ENCODE measurements at places on chromosomes 7 and 10. TPM values are rescaled to one million over a fixed set of nuclear protein-coding genes. Genes with fewer than 3 reads are reported as not detected.

The PPP1R3A gene
- not detected for total RNA-seq

The PCLO gene
- 2.4 TPM for total RNA-seq

The PIK3CG gene
- 0.05 TPM for total RNA-seq

The CCDC126 gene
- 5.0 TPM for total RNA-seq

The NEURL1 gene
- total RNA-seq, result 1.4 TPM

The GHRHR gene
- total RNA-seq, result not detected

The RRP12 gene
- 67.0 TPM for total RNA-seq

The GIMAP5 gene
- 0.57 TPM for total RNA-seq

The H2BK1 gene
- 0.69 TPM for total RNA-seq

The IFIT2 gene
- total RNA-seq, result 1.0 TPM

The HTR7 gene
- 32.2 TPM for total RNA-seq

The SEMA3D gene
- 1.4 TPM for total RNA-seq

The C10orf53 gene
- not detected for total RNA-seq

GRCh38 chr7:44796504-44797328 is at the start of gene PPIA:
TSS of gene PPIA (plus strand) at chr7:44796681. CDS start at chr7:44796725, 44 bp downstream.
- peak within 1 kb of the TSS; percentile 96 for H3K4me3 ChIP-seq
- no peaks in the 10 kb centered on the region for H3K27me3 ChIP-seq
- peaks cover 18% of the 10 kb centered on the region for H3K36me3 ChIP-seq
- H3K4me1 ChIP-seq, result peaks cover 41% of the 10 kb centered on the region

DNA sequence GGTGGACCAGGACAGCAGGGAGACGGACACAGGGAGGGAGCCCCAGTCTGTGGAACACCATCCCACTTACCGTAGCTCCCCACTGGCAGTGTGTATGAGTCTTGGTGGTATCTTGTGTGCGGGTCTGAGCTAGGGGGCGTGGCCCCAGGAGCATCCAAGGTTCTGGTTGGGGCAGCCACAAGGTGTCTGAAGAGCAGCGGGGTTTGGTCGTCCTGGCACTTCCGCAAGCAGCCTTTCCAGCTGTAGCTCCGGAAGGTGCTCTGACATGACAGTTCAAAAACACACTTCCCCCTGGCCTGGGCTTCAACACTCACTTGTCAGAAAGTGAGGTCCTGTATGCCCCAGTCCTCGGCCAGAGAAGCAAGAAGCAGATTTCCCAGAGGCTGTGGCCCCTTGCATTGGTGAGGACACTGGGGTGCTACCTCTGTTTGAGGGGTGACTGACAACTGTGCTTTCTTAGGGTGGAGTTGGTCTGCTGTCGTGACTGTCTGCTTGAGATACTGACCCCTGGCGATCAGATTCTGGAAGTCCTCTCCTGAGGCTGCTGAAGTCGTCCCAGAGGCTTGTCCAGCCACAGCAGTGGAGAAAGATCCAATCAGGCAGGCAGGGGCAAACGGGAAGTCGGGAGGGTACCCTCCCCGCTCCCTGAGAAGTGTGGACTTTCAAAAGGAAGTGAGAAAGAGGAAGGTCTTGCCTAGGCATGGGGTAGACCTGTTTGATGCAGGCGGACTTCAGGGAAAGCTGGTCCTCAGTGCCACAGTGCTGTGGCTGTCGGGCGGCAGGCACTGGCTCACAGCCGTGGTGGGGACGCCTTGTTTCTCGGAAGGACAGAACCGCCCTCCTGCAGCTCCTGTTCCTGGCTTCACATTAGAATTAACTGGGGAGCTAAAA is 51.4 kb upstream of the PFKFB3 start:
- H3K36me3 ChIP-seq, result peaks cover 2% of the 10 kb centered on the region
- DNase-seq, result no peak
- no peak overlapping the region for H3K27ac ChIP-seq

DNA sequence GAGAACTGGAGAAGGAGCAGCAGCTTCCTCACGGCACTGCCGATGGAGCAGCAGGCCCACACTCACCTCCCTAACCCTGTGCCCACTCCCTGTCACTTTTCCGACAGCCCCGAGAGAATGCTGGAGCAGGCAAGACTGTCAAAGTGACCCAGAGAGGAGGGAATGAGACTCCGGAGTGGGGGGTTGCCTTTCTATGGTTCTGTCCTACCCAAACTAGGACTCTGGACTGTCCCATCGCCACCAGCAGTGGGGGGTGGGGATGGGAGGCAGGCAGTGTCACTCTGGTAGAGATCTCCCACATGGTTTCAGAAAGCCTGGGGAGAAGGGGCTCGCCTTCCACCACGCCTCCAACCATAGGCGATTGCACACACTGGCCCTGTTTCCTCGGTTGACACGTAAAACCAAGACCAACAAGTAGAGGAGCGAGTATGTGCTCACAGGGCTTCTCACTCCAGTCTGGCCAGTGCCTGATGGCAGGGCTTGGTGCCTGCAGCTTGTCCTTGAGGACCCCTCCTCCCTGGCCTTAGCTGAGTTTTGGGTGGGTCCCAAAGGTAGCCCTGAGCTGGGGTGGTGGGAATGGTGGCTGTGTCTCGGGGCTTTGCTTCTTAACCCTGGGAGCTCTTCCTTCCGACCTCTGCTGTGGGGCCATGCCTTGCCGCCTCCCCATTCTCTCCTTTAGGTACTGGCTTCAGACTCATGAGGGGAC is 148.5 kb downstream of the PTPN20 start:
- H3K27ac ChIP-seq, result no peak overlapping the region
- no peaks in the 10 kb centered on the region for H3K4me1 ChIP-seq
- no peak overlapping the region for H3K4me3 ChIP-seq
- no peak for DNase-seq
- peaks cover 34% of the 10 kb centered on the region for H3K27me3 ChIP-seq

GRCh38 chr7:70717553-70718329 is 414.2 kb upstream of the GALNT17 start:
- H3K27ac ChIP-seq, result no peak overlapping the region
- H3K27me3 ChIP-seq, result no peaks in the 10 kb centered on the region
- DNase-seq, result no peak

GRCh38 chr7:150463461-150463860 is 13.0 kb downstream of the GIMAP8 start:
- H3K4me3 ChIP-seq, result no peak overlapping the region
- no peaks in the 10 kb centered on the region for H3K36me3 ChIP-seq
- H3K4me1 ChIP-seq, result no peaks in the 10 kb centered on the region
- no peak for DNase-seq
- no peak overlapping the region for H3K27ac ChIP-seq
- peaks cover 25% of the 10 kb centered on the region for H3K27me3 ChIP-seq

GRCh38 chr7:128893251-128894100 is 17.0 kb downstream of the KCP start:
- DNase-seq, result peak; percentile 48
- peaks cover 70% of the 10 kb centered on the region for H3K4me1 ChIP-seq
- no peaks in the 10 kb centered on the region for H3K27me3 ChIP-seq
- peak overlapping the region; percentile 59 for H3K27ac ChIP-seq
- peak overlapping the region; percentile 47 for H3K4me3 ChIP-seq

- H3K27ac ChIP-seq, result no peak overlapping the region
- no peak for DNase-seq
- H3K4me3 ChIP-seq, result no peak overlapping the region
- H3K4me1 ChIP-seq, result no peaks in the 10 kb centered on the region
These were observed 42.3 kb downstream of the PRKCQ start for GRCh38 chr10:6537770-6538169.

- H3K27me3 ChIP-seq, result no peaks in the 10 kb centered on the region
- H3K27ac ChIP-seq, result no peak overlapping the region
- DNase-seq, result no peak
- H3K4me1 ChIP-seq, result no peaks in the 10 kb centered on the region
These were observed 300.4 kb downstream of the AHR start for GRCh38 chr7:17598846-17599245.

- no peak overlapping the region for H3K4me3 ChIP-seq
- no peak for DNase-seq
These were observed 602.7 kb upstream of the NRP1 start for GRCh38 chr10:33937036-33937730.

- H3K27me3 ChIP-seq, result no peaks in the 10 kb centered on the region
- no peak overlapping the region for H3K27ac ChIP-seq
- no peak overlapping the region for H3K4me3 ChIP-seq
- no peak for DNase-seq
- H3K36me3 ChIP-seq, result no peaks in the 10 kb centered on the region
These were observed 40.0 kb upstream of the INSIG1 start for GRCh38 chr7:155257482-155258225.

GRCh38 chr7:90473814-90474213 is 4.4 kb downstream of the PTTG1IP2 start:
- no peaks in the 10 kb centered on the region for H3K36me3 ChIP-seq
- H3K4me1 ChIP-seq, result no peaks in the 10 kb centered on the region
- H3K27me3 ChIP-seq, result no peaks in the 10 kb centered on the region
- no peak for DNase-seq
- H3K4me3 ChIP-seq, result no peak overlapping the region

- no peak overlapping the region for H3K27ac ChIP-seq
- DNase-seq, result no peak
- H3K4me1 ChIP-seq, result no peaks in the 10 kb centered on the region
- H3K4me3 ChIP-seq, result no peak overlapping the region
These were observed 103.4 kb downstream of the FAM204A start for GRCh38 chr10:118238573-118239235.

DNA sequence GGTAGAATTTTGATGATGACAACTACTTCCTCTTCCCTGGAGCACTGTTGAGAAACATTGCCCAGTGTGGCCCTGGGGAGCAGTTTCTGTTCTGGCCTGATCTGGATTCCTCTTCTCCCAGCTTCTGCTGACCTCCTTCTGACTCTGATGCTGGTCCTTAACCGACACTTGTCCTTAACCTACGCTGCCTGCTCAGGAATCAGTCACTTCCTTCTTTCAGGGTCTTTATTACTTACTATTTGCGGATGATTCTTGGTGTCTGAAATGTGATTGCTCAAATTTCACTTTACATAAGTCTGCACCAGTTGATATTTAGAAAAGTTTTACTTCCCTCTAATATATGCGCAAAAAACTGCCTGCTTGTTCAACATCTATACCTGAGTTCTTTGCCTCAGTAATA is 164.1 kb downstream of the PTEN start:
- H3K36me3 ChIP-seq, result no peaks in the 10 kb centered on the region
- no peak overlapping the region for H3K27ac ChIP-seq
- H3K4me3 ChIP-seq, result no peak overlapping the region

DNA sequence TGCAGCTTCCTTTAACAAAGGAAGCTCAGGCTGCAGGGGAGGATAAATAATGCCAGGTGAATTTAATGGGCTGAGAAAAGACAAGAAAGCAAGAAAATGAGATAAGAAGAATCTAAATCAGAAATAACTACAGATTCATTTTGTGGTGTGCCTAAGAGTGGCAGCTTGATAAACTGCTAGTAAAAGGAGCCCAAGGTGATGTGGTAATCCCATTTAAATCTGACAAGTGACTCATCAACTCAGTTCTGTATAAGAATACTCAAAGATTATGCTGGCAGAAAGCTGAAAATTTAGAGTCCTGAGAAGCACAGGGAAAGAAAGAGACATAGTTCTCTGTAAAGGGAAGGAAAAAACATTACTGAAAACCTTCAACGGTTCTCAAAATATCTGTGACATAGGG is 109.4 kb upstream of the PDE1C start:
- no peak for DNase-seq
- no peak overlapping the region for H3K4me3 ChIP-seq
- no peaks in the 10 kb centered on the region for H3K36me3 ChIP-seq
- H3K27me3 ChIP-seq, result peaks cover 15% of the 10 kb centered on the region
- no peaks in the 10 kb centered on the region for H3K4me1 ChIP-seq

DNA sequence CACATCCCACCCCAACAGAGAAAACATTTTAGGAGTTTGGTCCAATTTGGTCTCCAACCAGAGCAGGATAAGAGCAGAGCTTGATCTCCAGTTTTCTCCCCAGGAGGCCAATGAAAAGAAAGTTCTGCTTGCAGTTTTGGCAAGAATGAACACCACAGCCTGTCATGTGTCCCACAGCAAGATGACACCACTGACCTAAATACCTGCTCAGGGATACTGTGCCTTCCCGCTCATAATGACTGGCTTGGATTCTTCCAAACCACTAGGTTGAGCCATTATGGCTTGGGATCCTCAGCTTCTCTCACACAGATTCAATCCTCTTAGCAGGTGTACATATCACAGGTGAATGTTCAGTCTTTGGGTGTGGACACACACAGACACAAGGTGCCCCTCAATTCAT is 53.3 kb downstream of the C10orf90 start:
- no peaks in the 10 kb centered on the region for H3K4me1 ChIP-seq
- no peak overlapping the region for H3K4me3 ChIP-seq

GRCh38 chr7:51629206-51629605 is 312.6 kb upstream of the COBL start:
- H3K36me3 ChIP-seq, result no peaks in the 10 kb centered on the region
- DNase-seq, result no peak
- H3K4me1 ChIP-seq, result no peaks in the 10 kb centered on the region
- no peak overlapping the region for H3K27ac ChIP-seq

GRCh38 chr10:66843396-66843795 is 82.4 kb upstream of the LRRTM3 start:
- no peak overlapping the region for H3K27ac ChIP-seq
- H3K36me3 ChIP-seq, result no peaks in the 10 kb centered on the region
- DNase-seq, result no peak
- no peaks in the 10 kb centered on the region for H3K27me3 ChIP-seq

DNA sequence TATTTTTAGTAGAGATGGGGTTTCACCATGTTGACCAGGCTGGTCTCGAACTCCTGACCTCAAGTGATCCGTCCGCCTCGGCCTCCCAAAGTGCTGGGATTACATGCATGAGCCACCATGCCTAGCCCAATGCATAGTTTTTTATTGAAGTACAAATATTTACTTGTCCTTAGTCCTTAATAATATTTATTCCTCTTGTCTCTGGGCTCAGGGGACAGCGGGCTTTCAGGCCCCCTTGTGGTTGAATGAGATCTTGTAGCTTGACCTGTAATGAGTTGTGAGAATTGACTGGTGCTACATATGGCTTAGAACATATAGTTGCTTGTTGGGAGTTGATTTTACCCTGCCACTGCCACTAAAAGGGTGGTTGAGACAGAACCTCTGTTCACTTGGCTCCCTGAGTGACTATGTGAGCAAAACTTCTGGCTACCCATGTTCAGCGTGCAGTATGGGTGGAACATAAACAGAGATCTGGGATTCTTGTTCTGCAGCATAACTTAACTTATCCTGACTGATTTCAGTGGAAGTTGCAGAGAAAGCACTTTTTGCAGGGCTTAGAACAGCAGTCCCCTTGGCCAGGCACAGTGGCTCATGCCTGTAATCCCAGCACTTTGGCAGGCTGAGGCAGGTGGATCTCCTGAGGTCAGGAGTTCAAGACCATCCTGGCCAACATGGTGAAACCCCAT is 14.9 kb downstream of the CCL26 start:
- no peaks in the 10 kb centered on the region for H3K27me3 ChIP-seq
- H3K36me3 ChIP-seq, result no peaks in the 10 kb centered on the region
- no peak overlapping the region for H3K27ac ChIP-seq

GRCh38 chr10:59896191-59896590 is 10.2 kb downstream of the CCDC6 start:
- no peaks in the 10 kb centered on the region for H3K27me3 ChIP-seq
- H3K4me1 ChIP-seq, result no peaks in the 10 kb centered on the region

Data from HCT116 (cell line).